ENCODE measurements at places on chromosomes 11 and 22. TPM values are rescaled to one million over a fixed set of nuclear protein-coding genes. Genes with fewer than 3 reads are reported as not detected.
A peak's percentile ranks its signal among the peaks of the same experiment; 100 is the strongest.

- no peak overlapping the region for H3K4me3 ChIP-seq
- H3K36me3 ChIP-seq = no peaks in the 10 kb centered on the region
- no peaks in the 10 kb centered on the region for H3K27me3 ChIP-seq
- no peak overlapping the region for H3K27ac ChIP-seq
Observed at GRCh38 chr11:59273373-59273841, 60.7 kb upstream of the MPEG1 start.

- no peaks in the 10 kb centered on the region for H3K4me1 ChIP-seq
- DNase-seq = no peak
- no peak overlapping the region for H3K4me3 ChIP-seq
- no peak overlapping the region for H3K27ac ChIP-seq
- no peaks in the 10 kb centered on the region for H3K36me3 ChIP-seq
- H3K27me3 ChIP-seq = no peaks in the 10 kb centered on the region
Observed at GRCh38 chr11:64445651-64446050, 86.7 kb downstream of the RPS6KA4 start.

GRCh38 chr11:79369055-79369454 is 71.8 kb downstream of the TENM4 start:
- H3K36me3 ChIP-seq = no peaks in the 10 kb centered on the region
- no peak for DNase-seq
- H3K4me3 ChIP-seq = no peak overlapping the region
- H3K4me1 ChIP-seq = no peaks in the 10 kb centered on the region
- no peak overlapping the region for H3K27ac ChIP-seq
- H3K27me3 ChIP-seq = no peaks in the 10 kb centered on the region

DNA sequence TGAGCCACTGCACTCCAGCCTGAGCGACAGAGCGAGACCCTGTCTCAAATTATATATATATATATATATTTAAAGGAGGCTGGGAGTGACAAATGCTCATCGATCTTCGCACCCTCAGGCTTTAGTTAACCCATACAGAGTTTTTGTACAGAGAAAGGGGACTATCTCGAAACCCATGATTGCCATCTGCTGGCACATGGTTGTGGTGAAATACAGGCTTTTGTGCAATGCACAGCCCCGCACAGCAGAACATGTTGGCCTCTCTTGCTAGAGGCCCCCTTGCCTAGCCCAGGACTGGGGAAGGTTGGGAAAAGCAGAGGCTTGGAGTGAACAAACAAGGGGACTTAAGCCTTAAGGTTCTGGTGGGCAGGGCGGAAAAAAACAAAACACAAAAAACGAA is 3.6 kb downstream of the MYBPC3 start:
- no peaks in the 10 kb centered on the region for H3K4me1 ChIP-seq
- DNase-seq = no peak
- no peaks in the 10 kb centered on the region for H3K27me3 ChIP-seq

DNA sequence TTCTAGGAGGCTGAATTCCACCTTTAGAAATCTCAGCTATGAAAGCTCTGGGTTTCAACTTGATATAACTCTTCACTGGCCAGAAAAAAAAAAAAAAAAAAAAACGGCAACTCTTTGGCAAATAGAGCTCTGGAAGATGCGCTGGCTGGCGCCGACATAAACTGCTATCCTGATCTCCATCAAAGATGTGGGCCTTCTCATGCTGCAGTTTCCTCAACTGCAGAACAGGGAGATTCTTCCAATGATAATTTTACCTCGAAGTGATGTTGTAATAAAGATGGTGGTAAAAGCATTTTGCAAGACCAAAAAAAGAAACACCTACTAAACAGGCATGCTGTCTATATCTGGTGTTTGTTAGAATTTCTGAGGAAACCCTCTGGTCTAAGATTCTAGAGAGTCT is 20.3 kb downstream of the FLI1 start:
- H3K27me3 ChIP-seq = no peaks in the 10 kb centered on the region
- no peak overlapping the region for H3K27ac ChIP-seq
- H3K4me3 ChIP-seq = no peak overlapping the region
- peak; percentile 23 for DNase-seq

- no peaks in the 10 kb centered on the region for H3K4me1 ChIP-seq
- H3K27me3 ChIP-seq = no peaks in the 10 kb centered on the region
- no peak for DNase-seq
- H3K4me3 ChIP-seq = no peak overlapping the region
- H3K36me3 ChIP-seq = no peaks in the 10 kb centered on the region
Observed at GRCh38 chr22:29146091-29146560, 59.6 kb upstream of the EMID1 start.

DNA sequence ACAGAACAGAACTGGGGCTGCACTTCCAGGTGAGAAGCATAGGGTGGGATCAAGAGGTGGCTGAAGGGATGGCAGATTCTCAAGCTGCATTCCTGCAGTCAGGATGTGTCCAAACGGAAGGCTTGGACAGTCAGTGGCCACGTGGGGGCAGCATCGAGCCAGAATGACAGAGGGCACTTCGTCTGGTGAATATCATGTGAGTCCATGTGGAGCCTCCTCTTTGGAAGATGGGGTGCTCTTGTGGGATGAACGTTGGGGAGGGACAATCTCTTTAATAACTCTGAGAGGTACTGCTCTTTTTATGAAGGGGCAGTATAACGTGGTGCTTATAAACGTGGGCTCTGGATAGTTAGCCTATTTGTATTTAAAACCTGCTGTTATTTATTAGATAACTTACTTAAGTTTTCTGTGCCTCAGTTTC is 154.9 kb upstream of the NAV2 start:
- H3K36me3 ChIP-seq = no peaks in the 10 kb centered on the region
- no peak overlapping the region for H3K4me3 ChIP-seq
- no peak overlapping the region for H3K27ac ChIP-seq

DNA sequence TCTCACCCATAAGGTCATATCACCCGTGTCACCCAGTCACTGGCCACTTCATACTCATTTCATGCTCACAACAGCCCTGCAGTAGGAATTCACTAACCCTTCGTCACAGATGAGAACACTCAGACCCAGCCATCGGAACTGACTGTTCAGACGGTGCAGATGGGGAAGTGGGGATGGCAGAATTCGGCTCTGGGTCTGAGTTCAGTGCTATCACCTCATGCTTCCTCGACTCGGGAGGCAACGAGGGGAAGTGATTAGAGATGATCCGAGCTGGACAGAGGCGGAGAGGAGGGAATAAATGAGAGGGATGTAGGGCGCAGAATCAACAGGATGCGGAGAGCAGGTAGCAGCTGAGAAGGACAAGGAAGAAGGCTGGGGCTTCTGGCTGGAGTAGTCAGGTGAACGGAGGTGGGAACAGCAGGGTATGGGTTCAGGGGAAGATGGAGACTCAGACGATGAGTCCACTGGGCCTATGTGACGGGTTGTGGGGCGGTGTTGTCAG is 4.7 kb downstream of the B3GNT6 start:
- H3K36me3 ChIP-seq = no peaks in the 10 kb centered on the region
- no peak overlapping the region for H3K4me3 ChIP-seq
- DNase-seq = no peak
- peaks cover 6% of the 10 kb centered on the region for H3K27me3 ChIP-seq
- H3K4me1 ChIP-seq = no peaks in the 10 kb centered on the region
- H3K27ac ChIP-seq = no peak overlapping the region

DNA sequence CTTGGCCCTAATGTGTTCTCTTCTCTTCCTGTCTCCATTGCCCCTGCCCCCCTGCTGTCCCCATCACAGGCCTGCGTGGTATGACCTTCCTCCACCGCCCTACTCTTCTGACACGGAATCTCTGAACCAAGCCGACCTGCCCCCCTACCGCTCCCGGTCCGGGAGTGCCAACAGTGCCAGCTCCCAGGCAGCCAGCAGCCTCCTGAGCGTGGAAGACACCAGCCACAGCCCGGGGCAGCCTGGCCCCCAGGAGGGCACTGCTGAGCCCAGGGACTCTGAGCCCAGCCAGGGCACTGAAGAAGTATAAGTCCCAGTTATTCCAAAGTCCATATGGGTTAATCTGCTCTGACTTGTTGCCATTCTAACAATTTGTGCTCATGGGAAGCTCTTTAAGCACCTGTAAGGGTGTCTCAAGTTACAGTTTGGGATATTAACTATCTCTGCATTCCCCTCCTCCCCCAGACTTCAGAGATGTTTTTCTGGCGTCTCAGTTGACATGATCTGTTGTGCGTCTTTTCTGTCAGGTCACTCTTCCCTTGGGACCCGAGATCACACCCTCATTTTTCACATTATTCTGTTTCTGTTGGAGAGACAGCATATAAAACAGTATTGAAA is 60.0 kb downstream of the COMMD9 start:
- no peaks in the 10 kb centered on the region for H3K27me3 ChIP-seq
- H3K36me3 ChIP-seq = no peaks in the 10 kb centered on the region
- H3K27ac ChIP-seq = no peak overlapping the region

- H3K27me3 ChIP-seq = no peaks in the 10 kb centered on the region
- no peak for DNase-seq
Observed at GRCh38 chr11:110297076-110297725, 787 bp upstream of the RDX start.

GRCh38 chr11:27087432-27087831 is 46.8 kb downstream of the BBOX1 start:
- H3K36me3 ChIP-seq = no peaks in the 10 kb centered on the region
- no peaks in the 10 kb centered on the region for H3K27me3 ChIP-seq
- H3K4me1 ChIP-seq = peaks cover 27% of the 10 kb centered on the region
- H3K4me3 ChIP-seq = no peak overlapping the region
- DNase-seq = no peak
- peak overlapping the region; percentile 44 for H3K27ac ChIP-seq

- H3K36me3 ChIP-seq = no peaks in the 10 kb centered on the region
- H3K27me3 ChIP-seq = no peaks in the 10 kb centered on the region
- H3K4me3 ChIP-seq = no peak overlapping the region
- no peak for DNase-seq
- no peaks in the 10 kb centered on the region for H3K4me1 ChIP-seq
Observed at GRCh38 chr22:26610996-26611395, 6.8 kb downstream of the CRYBB1 start.

GRCh38 chr11:68214173-68215086 is 1.3 kb upstream of the KMT5B start:
- H3K27ac ChIP-seq = peak overlapping the region; percentile 98
- DNase-seq = peak; percentile 50
- H3K36me3 ChIP-seq = no peaks in the 10 kb centered on the region
- peaks cover 4% of the 10 kb centered on the region for H3K4me1 ChIP-seq
- peak overlapping the region; percentile 85 for H3K4me3 ChIP-seq
- H3K27me3 ChIP-seq = no peaks in the 10 kb centered on the region

GRCh38 chr11:92633820-92634219 is 335.6 kb upstream of the MTNR1B start:
- no peak for DNase-seq
- H3K4me1 ChIP-seq = no peaks in the 10 kb centered on the region
- H3K36me3 ChIP-seq = no peaks in the 10 kb centered on the region
- H3K27me3 ChIP-seq = no peaks in the 10 kb centered on the region
- no peak overlapping the region for H3K4me3 ChIP-seq
- H3K27ac ChIP-seq = no peak overlapping the region

- no peaks in the 10 kb centered on the region for H3K36me3 ChIP-seq
- H3K27ac ChIP-seq = no peak overlapping the region
Observed at GRCh38 chr22:35678836-35679235, 30.6 kb downstream of the APOL6 start.

DNA sequence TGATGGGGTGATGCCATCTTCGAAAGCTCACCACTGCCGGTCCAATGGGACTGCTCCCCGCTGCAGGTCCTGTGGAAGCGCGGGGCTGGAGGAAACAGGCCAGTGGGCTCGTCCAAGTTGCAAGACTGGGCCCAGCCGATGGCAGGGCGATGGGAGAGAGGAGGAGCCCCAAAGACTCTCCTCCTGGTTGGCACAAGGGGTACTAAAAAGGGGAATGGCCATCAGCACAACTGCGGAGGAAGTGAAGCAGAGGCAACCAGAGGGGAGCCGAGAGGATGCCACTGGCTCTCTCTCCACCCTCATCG is 357.1 kb downstream of the SHANK2 start:
- H3K4me1 ChIP-seq = no peaks in the 10 kb centered on the region
- no peaks in the 10 kb centered on the region for H3K36me3 ChIP-seq
- H3K27me3 ChIP-seq = no peaks in the 10 kb centered on the region
- H3K4me3 ChIP-seq = no peak overlapping the region
- no peak for DNase-seq
- H3K27ac ChIP-seq = no peak overlapping the region

- no peak overlapping the region for H3K4me3 ChIP-seq
- no peak for DNase-seq
- no peak overlapping the region for H3K27ac ChIP-seq
- H3K4me1 ChIP-seq = no peaks in the 10 kb centered on the region
- H3K36me3 ChIP-seq = no peaks in the 10 kb centered on the region
Observed at GRCh38 chr11:95849087-95849825, 59.0 kb downstream of the CEP57 start.

DNA sequence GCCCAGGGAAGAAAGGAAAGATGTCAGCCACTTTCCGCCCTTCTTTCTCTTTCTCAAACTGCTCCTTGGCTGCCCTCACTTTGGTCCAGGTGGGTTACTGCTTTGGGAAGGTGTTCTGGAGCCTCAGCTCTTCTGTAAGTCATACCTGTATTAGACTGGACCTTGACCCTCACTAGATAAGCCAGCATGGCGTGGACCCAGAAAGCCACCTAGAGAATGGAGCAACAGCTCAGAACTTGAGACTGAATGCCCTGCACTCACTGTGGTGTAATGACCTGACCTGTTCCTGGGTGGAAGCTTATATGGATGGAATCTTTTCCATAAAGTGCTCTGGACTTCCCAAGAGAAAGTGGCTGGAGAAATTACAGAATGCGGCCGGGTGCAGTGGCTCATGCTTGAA is 15.6 kb downstream of the ACP2 start:
- H3K27ac ChIP-seq = no peak overlapping the region
- H3K27me3 ChIP-seq = no peaks in the 10 kb centered on the region
- no peaks in the 10 kb centered on the region for H3K36me3 ChIP-seq
- H3K4me3 ChIP-seq = no peak overlapping the region
- H3K4me1 ChIP-seq = no peaks in the 10 kb centered on the region
- peak; percentile 73 for DNase-seq

- no peaks in the 10 kb centered on the region for H3K27me3 ChIP-seq
- H3K36me3 ChIP-seq = no peaks in the 10 kb centered on the region
- H3K4me1 ChIP-seq = no peaks in the 10 kb centered on the region
- DNase-seq = no peak
- H3K4me3 ChIP-seq = no peak overlapping the region
- no peak overlapping the region for H3K27ac ChIP-seq
Observed at GRCh38 chr11:104564921-104565582, 333.2 kb downstream of the CASP12 start.

DNA sequence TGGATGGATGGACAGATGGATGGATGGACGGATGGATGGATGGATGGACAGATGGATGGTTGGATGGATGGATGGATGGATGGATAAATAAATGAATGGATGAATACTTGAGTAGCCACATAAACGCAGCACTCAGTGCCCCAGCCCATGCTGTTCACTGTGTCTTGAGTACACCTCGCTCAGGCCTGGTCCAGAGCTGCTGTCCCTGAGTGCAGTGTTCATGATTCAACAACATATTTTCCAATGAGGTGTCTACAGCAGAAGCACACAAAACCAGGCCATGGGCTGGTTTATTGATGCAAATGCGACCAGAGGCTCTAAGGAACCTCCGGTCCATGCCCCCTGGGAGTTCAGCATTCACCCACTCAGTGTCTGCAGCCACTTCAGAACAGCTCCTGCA is 584.3 kb downstream of the BRD1 start:
- H3K4me3 ChIP-seq = no peak overlapping the region
- no peaks in the 10 kb centered on the region for H3K4me1 ChIP-seq
- H3K36me3 ChIP-seq = no peaks in the 10 kb centered on the region

Gene PANX2
- total RNA-seq = 3.9 TPM

Gene SPI1
- total RNA-seq = 7.9 TPM

Gene SPTY2D1
- total RNA-seq = 14.7 TPM

Gene TPCN2
- 27.2 TPM for total RNA-seq

Gene IGSF9B
- not detected for total RNA-seq

Gene A4GALT
- 0.86 TPM for total RNA-seq

Gene TIMM10
- 25.3 TPM for total RNA-seq

Data from right lobe of liver (tissue), 6 donors.